ENCODE measurements at places on chromosomes 6 and 20.

DNA sequence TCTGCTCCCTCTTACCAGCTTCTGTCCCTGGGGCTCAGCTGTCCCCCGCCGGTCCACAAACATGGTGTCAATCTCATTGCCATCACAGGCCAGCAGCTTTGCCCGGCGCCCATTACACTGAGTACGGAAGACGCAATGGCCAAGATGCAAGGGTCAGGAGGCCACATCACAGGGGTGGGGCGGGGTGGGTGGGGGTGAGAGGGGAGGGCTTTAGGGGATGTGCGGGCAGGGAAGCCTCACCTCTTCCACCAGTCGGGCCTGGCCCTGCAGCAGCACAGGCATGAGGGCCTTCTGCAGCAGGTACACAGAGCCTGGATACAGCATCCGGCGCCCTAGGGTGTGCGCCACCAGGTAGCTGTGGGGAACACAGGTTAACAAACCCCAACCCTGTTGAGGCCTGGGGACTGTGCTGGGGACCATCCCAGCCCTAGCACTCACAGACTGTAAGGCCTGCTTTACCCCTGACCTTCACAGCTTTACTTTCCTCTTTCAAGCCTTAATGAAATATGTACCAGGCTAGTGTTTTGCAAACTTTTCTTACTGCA is 10.8 kb upstream of the LY6G5C start:
- DNase-seq: no peak

DNA sequence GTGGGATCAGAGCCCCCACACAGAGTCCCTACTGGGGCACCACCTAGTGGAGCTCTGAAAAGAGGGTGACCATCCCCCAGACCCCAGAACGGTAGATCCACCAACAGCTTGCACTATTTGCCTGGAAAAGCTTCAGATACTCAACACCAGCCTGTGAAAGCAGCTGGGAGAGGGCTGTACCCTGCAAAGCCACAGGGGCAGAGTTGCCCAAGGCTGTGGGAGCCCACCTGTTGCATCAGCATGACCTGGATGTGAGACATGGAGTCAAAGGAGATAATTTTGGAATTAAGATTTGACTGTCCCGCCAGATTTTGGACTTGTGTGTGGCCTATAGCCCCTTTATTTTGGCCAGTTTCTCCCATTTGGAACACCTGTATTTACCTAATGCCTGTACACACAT is 260.4 kb downstream of the TBX18 start:
- no peak for DNase-seq

DNA sequence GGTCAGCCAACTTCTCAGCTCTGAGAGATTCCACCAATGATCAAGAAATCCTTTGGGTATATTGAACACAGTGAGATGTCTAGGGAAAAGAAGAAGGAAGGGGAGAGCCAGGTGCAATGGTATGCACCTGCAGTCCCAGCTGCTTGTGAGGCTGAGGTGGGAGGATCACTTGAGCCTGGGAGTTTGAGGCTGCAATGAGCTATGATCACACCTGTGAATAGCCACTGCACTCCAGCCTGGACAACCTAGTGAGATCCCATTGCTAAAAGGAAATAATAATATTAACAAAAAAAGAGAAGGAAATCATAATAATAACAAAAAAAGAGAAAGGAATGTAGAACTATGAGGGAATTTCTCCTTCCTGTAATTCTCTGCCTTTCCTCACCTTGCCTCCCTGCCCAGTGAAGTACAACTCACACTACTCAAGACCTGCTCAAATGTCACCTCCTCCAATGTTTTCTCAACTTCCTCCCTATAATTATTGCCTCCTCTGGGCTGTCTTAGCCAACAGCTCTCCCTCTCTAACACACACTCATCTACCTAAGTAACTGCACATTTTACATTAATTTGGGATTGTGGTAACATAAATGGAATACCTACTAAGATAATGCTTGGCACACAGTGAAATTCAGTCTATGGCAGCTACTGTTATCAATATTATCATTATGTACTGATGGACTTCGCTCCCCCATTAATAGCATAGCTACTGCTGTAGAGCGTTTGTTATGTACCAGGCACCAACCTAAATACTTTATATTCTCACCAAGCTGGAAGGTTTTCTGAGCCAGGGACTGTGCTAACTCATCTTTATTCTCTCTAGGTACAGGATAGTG is 103.6 kb downstream of the KIF13A start:
- no peak for DNase-seq

DNA sequence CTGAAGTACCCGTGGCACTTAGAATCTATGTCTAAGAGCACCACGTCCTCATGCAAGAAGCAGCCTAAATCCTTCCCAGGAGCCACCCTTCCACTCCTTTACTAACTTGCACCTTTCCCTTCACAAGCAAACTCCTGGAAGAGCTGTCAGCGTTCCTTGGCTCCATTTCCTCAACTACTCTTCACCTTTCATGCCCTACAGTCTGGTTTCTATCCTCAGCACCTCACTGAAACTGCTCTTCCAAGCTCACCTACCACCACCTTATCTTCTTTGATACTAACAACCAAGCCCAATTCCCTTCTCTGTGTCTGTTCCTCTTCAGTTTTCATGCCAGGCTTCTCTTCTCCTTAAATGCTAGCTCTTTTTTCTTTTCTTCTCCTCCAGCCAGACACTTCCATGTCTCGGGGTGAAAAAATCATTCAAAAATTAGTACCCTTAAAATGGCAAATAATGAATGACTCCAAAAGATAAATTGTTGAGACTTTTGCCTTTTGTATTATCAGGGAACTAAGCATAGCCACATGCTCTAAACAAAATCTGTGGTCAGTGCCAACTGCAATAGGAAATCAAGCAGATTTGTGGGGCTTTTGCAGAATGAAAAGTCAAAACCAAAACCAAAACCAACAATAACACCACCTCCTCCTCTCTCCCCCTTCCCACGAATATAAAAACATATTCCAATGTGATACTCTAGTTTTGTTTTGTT is 149.6 kb upstream of the KCNK16 start:
- DNase-seq: no peak

- DNase-seq: no peak
Observed at GRCh38 chr20:32179515-32179914, 28.0 kb downstream of the PLAGL2 start.

DNA sequence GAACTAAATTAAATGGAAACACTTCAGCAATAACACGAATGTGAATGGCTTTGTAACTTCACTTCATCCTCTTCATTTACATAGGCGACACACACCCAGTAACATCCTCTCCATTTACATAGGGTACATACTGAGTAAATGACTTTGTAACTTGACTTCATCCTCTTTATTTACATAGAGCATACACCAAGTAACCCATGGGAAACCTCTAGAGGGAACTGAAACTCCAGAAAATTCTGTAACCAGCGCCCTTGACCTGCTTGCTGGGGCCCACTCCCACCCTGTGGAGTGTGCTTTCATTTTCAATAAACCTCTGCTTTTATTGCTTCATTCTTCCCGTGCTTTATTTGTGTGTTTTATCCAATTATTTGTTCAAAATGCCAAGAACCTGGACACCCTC is 81.6 kb upstream of the OPRM1 start:
- no peak for DNase-seq

GRCh38 chr6:11424395-11425034 is 113.0 kb upstream of the TMEM170B start:
- no peak for DNase-seq

DNA sequence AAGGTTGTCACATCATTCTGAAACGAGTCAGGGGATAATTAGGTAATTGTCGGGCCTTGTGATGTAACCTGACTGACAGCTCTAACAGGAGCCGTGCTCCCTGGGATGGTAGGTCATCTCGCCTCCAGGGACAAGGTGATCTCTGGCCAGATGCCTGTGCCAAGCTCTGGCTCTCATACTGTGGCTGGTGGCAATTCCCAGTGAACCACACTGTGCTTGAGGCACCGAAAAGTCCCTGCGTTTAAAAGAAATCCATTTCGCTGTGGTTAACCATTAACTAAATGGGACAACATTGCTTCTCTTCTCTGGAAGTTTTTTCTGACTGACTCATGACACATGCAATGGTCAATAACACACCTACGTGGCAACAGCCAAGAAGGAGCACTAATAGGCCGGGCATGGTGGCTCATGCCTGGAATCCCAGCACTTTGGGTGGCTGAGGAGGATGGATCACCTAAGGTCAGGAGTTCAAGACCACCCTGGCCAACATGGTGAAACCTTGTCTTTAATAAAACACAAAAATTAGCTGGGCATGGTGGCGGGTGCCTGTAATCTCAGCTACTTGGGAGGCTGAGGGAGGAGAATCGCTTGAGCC is 669.2 kb downstream of the PRKN start:
- no peak for DNase-seq

GRCh38 chr6:34928695-34929094 is 39.6 kb downstream of the ANKS1A start:
- no peak for DNase-seq

GRCh38 chr6:44967481-44967880 is 360.6 kb upstream of the RUNX2 start:
- no peak for DNase-seq

DNA sequence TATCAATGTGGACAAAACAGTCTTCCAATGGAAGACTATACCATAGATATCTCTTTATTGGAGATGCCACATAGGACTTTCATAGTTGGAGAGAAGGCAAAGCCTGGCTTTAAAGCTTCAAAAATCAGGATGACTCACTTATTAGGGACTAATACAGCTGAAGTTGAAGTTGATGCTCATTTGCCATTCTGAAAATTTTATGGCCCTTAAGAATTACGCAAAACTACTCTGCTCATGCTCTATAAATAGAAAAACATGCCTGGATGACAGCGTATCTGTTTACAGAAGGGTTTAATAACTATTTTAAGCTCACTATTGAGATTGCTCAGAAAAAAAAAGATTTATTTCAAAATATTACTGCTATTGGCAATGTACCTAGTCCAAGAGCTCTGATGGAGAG is 155.5 kb upstream of the DST start:
- DNase-seq: no peak

DNA sequence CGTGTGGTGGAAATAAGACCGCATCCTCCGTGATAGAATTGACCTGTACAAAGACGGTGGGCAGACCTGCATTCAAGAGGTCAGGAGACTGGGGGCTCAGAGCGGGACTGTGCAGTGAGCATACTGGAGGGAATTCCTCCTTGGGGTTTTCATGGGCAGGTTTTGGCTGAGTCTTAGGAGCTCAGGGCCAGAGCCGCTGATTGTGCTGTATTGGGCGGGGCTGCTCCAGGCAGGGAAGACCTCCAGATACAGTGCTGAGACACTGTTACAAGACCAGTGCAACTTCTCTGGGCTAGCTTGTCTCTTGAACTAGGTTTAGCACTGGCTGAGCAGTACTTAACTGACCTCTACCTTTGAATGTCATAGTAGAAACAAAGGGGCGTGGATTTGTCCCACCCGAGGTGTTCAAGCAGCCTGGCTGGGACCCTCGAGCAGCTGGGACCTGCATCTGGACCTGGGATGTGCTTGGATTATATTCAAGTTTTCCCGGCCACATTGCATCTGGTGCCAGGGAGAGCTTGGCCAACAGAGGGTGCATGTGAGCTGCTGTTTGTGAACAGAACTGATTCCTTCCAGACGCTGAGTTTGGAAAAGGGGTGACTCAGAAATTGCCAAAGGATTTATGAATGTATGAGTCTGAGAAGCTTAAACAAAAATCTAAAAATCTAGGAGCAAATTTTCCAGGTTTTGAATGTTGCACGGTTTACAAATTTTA is 33.4 kb upstream of the SLC22A1 start:
- DNase-seq: no peak

- no peak for DNase-seq
Observed at GRCh38 chr6:17292600-17293133, 11.5 kb downstream of the RBM24 start.

GRCh38 chr20:19601126-19601810 is 156.8 kb upstream of the RIN2 start:
- DNase-seq: no peak

DNA sequence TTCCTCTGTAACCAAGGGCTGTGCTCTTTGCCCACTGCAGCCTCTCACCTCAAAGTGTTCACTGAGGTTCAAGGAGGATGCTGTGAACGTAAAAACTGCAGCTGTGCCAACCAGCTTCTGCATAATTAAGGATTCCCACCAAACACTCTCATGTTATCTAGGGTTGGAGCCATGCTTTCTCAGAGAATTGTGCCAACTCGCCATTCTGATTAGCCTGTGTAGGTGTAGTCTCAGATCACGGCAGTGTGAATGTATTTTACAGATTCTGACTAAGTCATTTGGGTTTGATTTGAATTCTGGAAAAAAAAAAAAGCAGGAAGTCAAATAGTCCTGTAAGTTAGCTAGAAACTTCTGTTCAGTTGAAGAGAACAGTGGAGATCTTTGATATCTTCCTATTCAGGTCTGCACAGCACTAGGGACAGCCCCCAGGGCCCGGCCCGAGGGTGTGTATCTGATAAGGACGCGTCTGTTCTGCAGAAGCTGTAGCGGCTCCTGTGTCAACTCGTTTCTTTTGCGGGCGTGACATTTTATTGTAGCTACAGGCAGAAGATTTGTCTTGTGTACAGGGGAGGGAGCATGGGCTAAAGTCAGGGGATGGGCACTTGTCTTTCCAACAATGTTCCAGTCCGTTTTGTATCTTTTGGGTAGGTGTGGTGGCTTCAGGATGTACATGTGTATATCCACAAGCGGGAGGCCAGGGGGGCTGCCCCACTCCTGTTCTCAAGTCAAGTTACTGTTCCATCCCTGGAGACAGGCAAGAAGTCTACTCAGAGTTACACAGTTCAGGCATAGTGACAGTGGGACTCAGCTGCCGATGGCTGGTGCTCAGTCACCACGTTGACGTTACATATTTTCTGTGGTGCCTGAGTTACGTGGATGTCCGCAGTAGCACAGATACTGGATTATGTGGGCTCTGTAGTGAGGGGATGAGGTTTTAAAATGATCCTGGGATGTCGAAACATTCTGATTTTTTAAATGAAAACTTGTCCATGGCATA is 12.4 kb downstream of the IRF4 start:
- no peak for DNase-seq

DNA sequence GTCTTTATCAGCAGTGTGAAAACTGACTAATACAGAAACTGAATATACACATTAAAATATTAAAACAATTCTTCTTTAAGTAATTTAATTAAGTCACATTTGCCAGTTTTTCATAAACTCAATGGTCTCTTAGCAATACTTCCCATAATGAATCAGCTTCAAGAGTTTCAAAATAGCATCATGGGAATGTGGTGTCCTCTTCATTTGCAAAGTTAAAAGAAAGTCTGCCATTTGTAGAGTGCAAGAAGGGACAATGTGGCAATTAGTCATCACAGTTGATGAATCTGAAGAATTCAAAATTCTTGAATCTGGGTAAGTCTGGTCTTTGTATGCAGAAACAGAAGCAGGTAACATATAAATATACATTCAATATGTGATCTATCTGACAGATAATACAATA is 38.7 kb downstream of the SYNE1 start:
- DNase-seq: no peak

- no peak for DNase-seq
Observed at GRCh38 chr6:135686784-135687301, 164.7 kb upstream of the PDE7B start.

DNA sequence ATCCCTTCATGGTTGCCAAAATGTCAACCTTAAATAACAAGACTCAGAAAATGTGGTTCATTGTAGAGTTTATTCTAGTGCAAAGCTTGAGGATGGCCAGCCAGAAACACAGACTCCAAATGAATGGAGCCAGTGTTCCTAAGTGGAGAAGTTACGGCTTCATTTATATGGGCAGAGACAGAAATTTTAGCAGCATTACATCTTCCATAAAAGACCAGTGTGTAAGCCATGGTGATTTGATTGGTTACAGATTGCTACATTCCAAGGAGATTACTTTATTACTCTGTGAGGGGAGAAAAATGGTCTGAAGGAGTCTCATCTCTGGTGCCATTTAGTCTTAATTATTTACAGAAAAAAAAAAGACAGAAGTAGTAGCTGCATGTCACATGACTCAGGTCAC is 97.8 kb downstream of the OTOR start:
- no peak for DNase-seq

GRCh38 chr20:35963878-35964277 is 4.5 kb upstream of the CNBD2 start:
- DNase-seq: no peak

All from stimulated activated CD4-positive, alpha-beta T cell treated with anti-CD3 and anti-CD28 coated beads, Interleukin-4, amount 100 ng/mL, for 48 hours (primary cell).